Retinal pigment epithelial cell (primary cell): ENCODE measurements at places on chromosomes 7 and 10.

DNA sequence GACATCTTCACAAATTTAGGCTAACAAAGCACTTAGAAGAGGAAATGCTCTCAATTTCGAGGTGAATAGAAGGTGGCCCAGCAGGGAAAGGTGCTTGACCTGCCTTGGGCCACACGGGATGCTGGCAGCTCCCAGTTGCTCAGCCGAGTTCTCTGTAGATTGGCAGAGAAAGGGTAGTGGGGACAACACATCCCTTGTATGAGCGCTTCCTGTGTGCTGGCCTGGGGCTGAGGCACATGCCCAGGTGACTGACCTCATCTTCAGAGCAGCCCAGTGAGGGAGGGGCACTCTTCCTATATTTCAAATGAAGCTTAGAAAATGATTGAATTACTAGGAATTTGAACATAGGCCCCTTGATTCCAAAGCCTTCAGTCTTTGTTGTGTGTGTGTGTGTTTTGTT, 20.2 kb downstream of the BAG3 start:
- DNase-seq = no peak

GRCh38 chr7:136114966-136115762, 138.0 kb upstream of the MTPN start:
- peak; percentile 11 for DNase-seq

DNA sequence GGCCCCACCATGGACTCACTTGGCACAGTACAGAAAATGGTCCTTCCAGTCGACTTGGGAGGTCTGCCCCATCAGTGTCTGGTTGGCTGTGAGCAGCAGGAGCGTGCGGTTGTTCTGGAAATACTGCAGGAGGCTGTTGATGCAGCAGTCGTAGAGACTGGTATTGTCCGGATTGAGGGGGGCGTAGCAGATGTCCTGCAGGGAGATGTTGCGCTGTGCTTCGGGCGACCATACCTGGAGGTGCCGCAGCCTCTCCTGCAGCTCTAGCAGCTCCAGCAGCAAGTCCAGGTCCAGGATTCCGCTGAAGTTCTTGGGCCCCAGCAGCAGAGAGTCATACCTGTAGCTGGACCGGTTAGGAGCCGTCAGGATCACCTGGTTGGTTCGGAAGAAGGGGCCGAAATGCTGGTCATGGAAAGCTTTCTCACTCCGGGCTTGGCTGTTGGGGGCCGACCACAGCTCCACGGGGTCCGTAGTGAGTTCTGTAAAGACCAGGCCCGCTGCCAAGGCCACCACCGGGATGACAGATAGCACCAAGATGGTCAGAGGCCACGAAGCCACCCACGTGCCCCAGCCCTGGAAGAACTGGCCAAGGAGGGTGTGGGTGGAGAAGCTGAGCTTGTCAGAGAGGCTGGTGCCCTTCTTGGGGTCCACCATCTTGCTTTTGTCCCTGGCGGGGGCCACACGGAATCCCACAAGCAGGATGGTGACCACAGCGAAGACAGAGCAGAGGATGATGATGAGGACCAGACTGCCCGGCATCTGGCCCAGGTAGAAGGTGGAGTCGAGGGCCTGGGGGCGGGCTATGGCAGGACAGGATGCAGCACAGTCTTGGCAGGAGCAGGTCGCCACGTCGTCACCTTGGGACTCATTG, 2.1 kb downstream of the NPC1L1 start:
- DNase-seq = no peak

- no peak for DNase-seq
These were observed 234.0 kb downstream of the SNX10 start for GRCh38 chr7:26525398-26526264.

DNA sequence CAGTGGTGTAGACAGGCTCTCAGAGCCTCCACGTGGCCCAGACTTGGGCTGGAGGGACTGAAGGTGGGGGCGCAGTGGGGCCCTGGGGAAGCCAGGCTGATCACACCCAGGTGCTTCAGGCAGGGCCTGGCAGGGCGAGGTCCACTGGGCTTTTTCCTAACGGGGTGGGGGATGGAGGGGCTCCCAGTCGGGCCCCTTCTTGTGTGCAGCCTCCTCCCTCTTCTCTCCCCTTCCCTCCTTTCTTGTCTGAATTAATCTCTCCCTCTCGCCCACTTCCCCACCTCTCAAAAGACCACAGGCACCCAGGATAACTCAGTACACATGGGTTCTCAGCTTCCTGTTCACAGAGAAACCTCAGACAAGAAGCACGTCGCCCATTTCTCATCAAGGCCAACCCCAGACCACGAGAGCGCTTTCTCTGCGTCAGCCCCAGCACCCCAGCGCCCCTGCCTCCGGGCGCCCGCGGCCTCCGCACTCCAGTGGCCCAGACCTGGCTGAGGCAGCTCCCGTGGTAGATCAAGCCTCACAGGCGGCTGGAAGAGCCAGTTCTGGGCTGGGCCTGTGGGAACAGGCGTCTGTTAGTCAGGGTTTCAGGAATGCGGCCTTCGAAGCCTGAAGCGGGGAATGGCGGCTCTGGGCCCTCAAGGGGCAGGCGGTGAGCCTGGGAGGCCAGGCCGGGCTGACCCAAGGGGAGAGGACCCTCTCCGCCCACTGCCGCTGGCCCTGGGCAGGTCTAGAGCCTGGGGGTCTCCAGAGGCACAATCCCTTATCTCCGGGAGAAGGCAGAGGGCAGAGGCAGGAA, 50.6 kb downstream of the PWWP2B start:
- DNase-seq = peak; percentile 43
